ENCODE measurements at places on chromosomes 2 and 18. TPM values are rescaled to one million over a fixed set of nuclear protein-coding genes. Genes with fewer than 3 reads are reported as not detected.

EFHD1 gene
- total RNA-seq = 20.7 TPM

- no peak for DNase-seq
Measured at GRCh38 chr18:43175257-43175656, 59.8 kb upstream of the RIT2 start.

TBR1 gene
- not detected for total RNA-seq

DNA sequence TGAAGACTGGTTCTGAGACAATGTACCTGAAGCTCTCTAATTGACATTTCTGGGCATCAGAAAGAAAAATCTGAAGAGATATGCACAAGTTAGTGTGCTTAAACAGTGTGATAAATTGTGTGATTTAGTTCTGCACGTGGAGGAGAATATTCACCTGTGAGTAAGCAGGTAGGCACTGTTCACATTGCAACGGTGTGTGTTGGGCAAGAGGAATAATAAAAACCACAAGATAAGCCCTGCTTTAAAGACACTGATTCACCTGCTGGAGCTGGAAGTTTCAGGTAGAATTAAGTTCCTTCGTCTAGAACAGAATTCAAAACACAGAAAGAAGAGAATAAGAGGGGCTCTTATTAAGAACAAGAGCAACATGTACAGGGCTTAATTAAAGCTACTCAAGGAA lies 864.3 kb upstream of the SOX11 start:
- DNase-seq = no peak

GRCh38 chr2:11634584-11634983 lies 35.4 kb downstream of the NTSR2 start:
- DNase-seq = no peak

GRCh38 chr2:153417077-153417476 lies 61.5 kb downstream of the RPRM start:
- no peak for DNase-seq

EPHA4 gene
- 23.6 TPM for total RNA-seq

GRCh38 chr18:376311-376710 lies 108.5 kb upstream of the THOC1 start:
- peak; percentile 35 for DNase-seq

DNA sequence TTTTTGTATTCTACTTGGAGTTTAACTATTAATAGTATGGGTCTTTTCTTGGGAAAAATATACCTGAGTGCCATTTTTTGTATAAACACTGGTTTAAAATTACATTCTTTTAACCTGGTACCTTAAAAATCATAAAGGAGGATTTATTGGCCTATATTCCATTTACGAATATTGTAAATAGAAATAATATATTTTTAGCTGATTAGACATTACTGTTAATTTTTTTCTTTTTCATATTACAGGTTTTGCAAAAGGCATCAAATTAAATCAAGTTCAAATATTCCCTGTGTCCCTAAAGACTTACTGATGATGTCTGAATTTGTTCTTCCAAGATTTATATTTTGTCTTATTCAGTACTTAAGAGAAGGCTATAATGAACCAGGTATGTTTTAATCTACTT lies 44.7 kb downstream of the UBR3 start:
- no peak for DNase-seq

GRCh38 chr2:168935810-168936581 lies 34.9 kb downstream of the G6PC2 start:
- DNase-seq = no peak

DNA sequence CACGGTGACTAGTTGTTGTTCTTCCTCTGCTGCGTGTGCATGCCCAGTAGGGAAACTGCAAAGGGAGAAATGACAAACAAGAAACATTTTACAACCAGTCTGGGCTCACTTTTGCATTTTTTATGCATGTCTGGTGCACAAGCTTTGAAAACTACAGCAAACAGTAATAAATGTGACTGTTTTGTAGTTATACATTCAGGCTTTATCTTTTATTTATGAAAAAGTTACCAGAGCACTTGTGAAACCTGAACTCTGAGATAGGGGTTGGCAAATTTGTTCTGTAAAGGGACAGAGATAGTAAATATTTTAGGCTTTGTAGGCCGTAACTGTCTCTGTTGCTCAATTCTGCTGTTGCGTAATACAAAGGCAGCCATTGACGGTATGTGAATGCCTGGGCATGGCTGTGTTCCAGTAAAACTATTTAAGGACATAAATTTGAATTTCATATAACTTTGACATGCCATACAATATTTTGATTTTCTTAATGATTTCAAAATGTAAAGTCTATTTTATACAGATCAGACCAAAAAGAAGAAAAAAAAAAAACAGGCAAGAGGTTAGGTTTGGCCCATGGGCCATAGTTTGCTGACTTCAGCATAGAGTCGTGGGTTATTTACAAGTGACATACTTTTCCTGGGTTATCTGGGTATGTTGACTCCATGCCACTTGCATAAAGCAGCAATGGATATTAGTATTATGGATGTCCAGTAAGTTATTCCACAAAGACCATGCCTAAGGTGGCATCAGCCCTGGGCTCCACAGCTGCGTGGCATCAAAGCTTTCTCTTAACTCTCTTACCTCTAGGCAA lies 53.6 kb upstream of the EML6 start:
- no peak for DNase-seq

GRCh38 chr18:13191779-13192178 lies 26.8 kb upstream of the LDLRAD4 start:
- no peak for DNase-seq

GRCh38 chr2:222753251-222753824 lies 81.9 kb downstream of the MOGAT1 start:
- peak; percentile 48 for DNase-seq

- DNase-seq = no peak
Measured at GRCh38 chr2:231513746-231514224, 16.5 kb downstream of the NMUR1 start.

HMSD gene
- 1.3 TPM for total RNA-seq

GRCh38 chr2:23412556-23413155 lies 27.7 kb downstream of the KLHL29 start:
- no peak for DNase-seq

GRCh38 chr2:17517481-17518211 lies 594 bp downstream of the RAD51AP2 start:
- no peak for DNase-seq

GRCh38 chr2:60549928-60550177 lies 3.6 kb downstream of the BCL11A start:
- DNase-seq = peak; percentile 45

UNC50 gene
- total RNA-seq = 25.5 TPM

DNA sequence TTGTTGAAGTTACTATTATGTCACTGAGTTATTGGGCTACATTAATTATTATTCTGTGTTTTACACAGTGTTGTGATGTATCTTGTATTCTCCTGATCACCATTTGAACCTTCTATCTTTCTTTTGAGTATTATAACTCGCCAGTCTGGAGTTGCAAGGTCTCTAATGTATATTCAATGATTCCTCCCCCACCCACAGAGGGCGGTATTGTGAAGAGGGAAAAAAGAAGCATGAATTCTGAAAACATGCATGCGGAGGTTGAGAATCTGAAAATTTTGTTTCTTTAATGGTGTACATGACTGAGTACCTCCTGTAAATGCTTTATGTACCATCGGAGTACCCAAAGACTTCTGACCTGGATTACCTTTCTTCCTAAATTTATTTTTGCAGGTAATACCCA lies 266.6 kb downstream of the NR4A2 start:
- DNase-seq = no peak

GRCh38 chr2:113203217-113203530 lies 29.4 kb downstream of the PSD4 start:
- no peak for DNase-seq

DNA sequence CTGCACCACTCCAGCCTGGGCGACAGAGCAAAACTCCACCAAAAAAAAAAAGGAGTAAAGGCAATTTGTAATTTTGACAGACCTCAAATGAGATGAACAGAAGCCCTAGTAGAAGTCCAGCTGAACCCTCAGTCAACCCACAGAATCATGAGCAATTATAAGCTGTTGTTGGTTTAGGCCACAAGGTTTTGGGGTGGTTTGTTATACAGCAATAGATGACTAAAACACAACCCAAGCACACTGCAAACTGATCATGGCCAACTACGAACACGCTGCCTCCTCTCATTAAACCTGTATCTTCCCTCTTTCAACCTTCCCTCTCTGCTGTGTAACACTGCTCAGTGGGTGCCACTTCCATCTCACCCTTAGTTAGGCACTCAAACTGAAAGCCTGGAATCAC lies 22.1 kb downstream of the AAK1 start:
- no peak for DNase-seq

- DNase-seq = no peak
Measured at GRCh38 chr2:233356546-233357308, 2.4 kb downstream of the DGKD start.

CCDC121 gene
- 5.3 TPM for total RNA-seq

- no peak for DNase-seq
Measured at GRCh38 chr18:22409445-22409844, 8.3 kb downstream of the CTAGE1 start.

SATB2 gene
- total RNA-seq = 1.6 TPM

DNA sequence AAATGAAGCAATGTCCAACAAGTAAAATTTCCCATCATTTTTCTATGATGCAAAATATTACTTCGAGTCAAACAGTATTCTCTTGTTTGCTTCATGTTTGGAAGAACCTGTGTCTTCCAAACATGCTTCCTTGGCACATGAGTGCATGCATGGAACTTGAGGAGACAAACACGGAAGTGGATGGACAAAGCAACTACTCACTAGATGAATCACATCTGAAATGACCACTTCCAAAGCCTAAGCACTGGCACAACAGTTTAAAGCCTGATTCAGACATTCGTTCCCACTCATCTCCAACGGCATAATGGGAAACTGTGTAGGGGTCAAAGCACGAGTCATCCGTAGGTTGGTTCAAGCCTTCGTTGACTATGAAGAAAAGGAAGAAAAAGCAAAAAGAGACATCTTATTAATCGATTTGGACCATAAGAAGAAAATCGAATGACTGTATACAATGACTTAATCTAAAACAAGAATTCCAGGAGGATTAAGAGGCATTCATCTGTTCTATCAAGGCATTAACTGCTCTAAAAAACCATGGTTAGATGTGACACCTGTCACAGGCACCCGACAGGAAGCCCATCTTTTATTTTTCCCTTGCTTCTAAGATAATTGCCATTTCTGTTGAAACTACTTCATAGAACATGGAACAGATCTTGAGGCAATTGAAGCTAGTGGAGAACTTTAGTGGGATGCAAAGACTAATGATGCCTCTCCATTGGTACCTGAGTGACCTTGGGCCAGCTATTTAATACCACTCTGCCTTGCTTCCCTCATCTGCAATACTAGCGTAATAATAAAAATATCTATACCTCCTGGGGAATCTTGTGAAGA lies 56.0 kb downstream of the ATIC start:
- no peak for DNase-seq

MATN3 gene
- total RNA-seq = not detected

- no peak for DNase-seq
Measured at GRCh38 chr2:40741532-40741931, 289.6 kb upstream of the SLC8A1 start.

GPR39 gene
- total RNA-seq = not detected

GRCh38 chr18:814300-815084 lies 2.5 kb upstream of the YES1 start:
- no peak for DNase-seq

DNA sequence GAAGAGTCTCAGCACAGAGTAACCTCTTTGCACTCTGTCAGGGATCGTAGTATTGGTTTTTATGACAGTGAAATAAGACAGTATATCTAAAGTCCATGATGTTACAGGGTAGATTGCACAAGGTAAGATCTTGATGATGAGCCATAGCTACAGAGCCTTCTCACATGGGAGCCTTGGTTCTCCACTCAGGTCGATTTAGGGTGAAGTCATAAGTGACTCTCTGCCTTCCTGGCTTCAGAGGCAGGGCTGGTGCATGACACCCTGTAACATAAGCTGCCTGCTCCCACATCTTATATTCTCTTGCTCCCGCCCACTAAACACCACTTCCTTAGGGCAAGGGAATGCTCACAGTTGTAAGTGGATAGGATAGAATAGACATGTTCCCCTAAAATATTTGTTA lies 13.3 kb downstream of the DAPL1 start:
- no peak for DNase-seq

CTAGE1 gene
- total RNA-seq = not detected

DNA sequence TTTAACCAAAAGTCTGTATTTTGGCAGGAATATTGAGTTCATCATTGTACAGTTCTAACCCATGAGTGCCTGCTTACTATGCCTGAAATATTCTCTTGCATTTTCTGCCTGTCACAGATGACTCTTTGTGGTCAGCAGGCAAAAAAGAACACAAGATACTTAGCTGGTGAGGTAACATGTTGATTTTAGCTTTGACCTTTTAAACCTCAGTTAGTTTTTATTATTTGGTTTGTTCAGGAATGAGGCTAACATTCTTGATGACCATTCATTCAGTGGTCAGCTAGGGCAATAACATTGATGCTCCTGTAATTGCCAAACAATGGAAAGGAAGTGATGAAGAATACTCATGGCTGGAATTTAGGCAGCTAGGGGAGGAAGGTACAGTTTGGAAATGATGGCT lies 491.2 kb downstream of the PIK3C3 start:
- no peak for DNase-seq

PTCD3 gene
- 188 TPM for total RNA-seq

- no peak for DNase-seq
Measured at GRCh38 chr2:191748528-191749180, 70.7 kb downstream of the NABP1 start.

- no peak for DNase-seq
Measured at GRCh38 chr18:70709144-70709543, 420.3 kb downstream of the SOCS6 start.

TMEM185B gene
- total RNA-seq = 19.6 TPM

DNA sequence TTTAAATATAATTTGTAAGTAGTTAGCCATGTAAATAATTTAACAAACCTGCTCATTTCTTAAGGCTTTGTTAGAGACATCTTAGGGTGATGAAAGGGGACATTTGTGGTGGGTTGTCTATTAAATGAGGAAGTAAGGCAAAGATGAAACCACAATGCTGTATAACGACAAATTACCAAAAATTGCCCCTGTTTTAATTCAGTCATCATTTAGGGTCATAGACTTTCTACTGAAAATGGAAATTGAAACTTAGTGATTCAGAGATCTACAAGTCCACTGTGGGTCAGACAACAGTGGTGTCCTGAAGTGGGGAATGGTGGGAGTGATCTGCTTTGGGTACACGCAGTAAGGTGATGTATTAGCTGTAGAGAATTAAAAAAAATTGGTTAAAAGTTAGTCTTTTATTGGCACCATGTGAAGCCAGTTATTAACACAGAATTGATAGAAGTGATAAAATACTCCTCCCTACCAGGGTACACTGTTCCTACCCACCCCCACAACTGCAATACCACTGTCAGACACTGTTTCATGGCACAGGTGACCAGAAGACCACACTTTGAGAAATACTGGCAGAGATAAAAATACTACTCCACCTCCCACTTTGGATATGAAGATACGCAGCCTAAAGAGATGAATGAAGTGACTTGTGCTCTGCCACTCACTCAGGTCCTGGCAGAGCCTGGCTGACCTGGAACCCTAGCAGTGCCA lies 13.4 kb downstream of the CERS6 start:
- DNase-seq = no peak

CDH2 gene
- 411 TPM for total RNA-seq
